ENCODE measurements at places on chromosomes 13 and 19.

GRCh38 chr13:44738463-44738862, 162.3 kb upstream of the TSC22D1 start:
- no peak for DNase-seq

DNA sequence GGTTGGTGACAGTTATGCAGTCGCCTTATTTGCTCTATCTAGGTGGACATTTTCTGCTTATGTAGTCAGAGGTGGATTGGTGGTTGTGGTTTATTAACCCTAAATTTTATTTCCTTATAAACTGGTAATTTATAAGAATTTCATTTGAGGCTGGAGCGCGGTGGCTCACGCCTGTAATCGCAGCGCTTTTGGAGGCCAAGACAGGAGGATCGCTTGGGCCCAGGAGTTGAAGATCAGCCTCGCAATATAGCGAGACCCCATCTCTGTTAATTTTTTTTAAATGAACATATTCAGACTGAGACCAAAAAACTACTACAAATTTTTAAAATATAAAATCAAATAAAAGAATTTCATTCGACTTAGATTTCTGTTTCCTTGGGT, 810 bp downstream of the ZNF627 start:
- no peak for DNase-seq

DNA sequence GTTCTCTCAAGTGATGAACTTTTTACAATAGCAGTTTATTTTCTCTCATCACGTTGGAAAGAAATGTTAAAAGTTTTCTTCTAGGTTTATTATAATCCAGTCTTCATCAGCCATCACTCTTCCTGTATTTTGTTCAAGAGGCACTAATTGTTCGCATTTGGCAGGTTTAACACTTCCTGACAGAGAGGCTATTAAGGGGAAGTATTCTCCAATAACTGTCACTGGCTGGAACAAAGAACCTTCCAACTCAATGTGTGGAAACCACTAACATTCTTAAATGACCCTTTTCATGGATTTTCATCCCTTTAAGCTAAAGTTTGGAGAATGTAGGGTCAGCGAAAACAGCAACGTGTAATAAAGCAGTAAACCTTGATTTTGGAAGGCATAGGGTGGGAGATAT, 145.1 kb downstream of the PCCA start:
- no peak for DNase-seq

GRCh38 chr19:33414667-33415605, 41.4 kb downstream of the CEBPG start:
- no peak for DNase-seq

- peak; percentile 9 for DNase-seq
Measured at GRCh38 chr19:5850743-5851293, 431 bp downstream of the FUT3 start.

- DNase-seq, result no peak
Measured at GRCh38 chr19:51375504-51376221, 3.2 kb upstream of the NKG7 start.

DNA sequence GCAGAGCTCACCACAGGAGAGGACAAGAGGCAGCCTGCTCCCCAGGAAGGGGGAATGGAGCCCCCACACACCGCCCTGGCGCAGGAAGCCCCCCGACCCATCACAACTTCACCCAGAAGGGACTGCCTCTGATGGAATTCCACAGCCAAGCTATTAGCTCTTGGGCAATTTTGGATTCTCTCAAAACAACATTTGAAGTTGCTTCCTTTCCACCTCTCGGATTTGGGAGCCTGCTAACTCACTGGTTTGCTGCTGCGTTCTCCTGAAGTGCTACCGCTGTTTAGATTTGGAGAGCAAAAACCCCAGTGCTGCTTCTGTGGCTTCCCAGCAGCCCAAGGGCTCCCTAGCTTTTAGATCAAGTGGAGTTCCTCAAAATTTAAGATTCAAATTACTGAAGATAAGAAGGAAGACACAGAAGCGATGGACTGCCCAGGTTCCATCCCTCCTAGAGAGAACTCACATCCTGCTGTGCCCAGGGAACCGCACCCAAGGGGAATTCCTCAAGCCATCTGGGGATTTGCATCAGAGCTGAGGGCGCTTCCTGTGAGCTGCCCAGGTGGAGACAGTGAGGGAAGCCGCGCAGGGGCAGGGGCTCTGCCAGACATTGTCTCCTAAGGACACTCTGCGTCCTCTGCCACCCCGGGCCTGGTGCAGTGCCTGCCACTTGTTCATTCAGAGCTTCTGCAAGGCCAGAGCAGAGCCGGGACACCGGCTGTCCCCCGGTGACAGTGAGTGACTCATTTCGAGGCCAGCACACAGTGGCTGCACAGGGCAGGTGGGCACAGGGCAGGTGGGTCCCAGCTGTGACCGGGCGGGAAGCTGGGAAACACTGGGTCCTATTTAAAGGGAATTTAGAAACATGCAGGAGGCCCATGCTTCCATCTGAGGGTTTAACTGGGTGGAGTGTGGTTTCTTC, 45.5 kb downstream of the COL4A1 start:
- no peak for DNase-seq

- no peak for DNase-seq
Measured at GRCh38 chr13:23811366-23812062, 77.7 kb downstream of the MIPEP start.

GRCh38 chr13:106617561-106617960, 49.6 kb upstream of the ARGLU1 start:
- DNase-seq, result no peak

DNA sequence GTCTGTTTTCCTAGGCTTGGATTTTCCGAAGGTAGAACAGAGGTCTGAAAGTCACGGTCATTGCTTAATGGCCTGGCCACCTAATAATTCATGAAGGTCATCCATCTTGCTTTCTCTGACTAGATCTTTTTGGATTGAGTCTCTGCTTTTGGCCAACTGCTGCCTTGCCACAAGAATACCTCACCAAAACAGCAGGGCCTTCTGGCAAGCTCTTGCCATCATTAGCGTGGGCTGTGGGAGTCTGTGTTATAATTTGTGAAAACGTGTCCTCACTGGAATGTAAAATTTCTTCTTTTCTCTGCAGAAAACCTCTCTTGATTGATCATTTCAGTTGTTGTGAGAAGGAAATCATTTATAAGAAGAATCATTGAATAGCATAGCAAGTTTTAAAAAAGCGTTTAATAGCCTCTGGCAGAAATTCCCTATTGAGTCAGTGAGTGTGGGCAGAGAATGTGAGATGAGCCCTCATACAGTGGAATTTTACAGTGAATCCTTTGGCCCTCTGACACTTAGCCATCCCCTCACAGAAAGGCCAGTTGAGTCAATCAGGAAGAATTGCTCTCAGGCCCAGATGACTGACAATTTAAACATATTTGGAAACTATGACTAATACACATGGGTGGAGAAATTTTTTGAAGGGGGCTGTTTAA, 43.2 kb upstream of the ERICH6B start:
- peak; percentile 9 for DNase-seq

DNA sequence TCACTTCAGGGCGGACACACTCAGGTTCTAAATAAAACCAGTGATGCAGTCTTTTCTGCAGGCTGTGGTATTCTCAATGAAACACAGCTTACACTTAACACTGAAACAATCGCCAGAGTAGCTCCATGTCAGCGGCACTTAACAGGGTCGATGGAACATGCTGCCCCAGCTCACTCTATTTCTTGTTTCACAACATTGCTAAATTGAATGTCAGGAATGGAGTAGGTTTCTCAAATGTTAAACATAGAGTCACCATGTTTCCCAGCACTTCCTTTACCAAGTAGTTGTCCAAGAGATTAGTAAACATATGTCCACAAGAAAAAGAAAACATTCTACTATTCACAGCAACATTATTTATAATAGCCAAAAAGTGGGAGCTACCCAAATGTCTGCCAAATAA, 306.9 kb downstream of the SLITRK6 start:
- no peak for DNase-seq

DNA sequence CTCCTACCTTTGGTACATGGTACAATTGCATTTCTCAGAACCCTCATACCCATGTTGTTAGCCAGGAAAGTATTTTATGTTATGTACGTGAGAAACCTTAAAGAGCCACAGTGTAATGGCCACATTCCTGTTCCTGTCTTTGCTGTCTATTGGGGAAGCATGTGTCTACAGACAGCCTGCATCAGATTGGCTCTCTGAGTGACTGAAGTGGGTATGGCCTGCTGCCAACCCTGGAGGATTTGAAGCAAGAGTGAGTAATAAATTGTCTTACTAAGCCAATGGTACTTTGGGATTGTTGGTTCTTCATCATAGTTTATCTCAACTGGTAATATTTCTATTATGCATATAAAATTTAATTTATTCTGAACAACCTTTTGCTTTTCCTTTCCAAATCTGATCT, 574.1 kb downstream of the LMO7 start:
- DNase-seq, result no peak

DNA sequence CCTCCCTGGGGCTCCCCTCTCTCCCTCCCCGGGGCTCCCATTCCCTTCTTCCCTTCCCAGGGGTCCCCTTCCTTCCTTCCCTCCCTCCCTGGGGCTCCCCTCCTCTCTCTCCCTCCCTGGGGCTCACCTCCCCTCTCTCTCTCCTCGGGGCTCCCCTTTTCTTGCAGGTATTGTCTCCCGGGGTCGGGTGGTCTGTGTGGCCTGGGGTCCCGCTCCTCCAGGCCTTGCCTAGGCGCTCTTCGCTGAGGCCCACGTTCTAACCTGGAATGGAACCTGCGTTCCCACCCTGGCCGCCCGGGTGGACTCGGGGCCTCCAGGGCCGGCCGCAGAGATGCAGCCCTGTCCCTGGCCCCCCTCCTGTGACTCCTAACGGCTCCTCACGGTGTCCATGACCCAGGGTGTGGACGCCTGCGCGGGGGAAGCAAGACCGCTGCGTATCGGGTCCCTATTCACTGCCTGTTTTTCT, 940 bp upstream of the DCUN1D2 start:
- no peak for DNase-seq

- no peak for DNase-seq
Measured at GRCh38 chr19:20925481-20925880, 2.4 kb downstream of the ZNF85 start.

DNA sequence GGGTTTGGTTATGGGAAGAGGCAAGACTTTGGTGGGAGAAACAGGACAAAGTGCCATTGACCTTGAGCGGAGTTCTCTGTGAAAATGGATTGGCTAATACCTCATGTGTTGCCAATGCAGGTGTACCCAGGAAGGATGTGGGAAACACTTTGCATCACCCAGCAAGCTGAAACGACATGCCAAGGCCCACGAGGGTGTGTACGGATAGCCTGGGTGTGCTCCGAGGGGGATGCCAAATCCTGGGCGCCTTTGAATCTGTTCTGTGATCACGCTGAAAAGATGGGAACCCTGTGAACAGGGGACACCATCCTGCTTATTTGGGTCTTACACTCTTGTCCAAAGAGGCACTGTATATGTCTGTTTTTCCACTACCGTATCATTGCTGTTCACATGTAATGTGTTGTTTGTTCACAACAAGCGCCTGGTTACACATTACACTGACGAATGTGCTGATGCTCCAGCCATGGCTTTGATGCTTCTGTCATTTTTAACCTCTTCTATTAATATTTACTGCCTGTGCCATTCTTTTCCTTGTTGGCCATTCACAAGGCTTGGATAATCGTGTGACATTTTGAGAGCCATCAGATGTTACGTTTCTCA, 8.3 kb downstream of the GTF3A start:
- no peak for DNase-seq

DNA sequence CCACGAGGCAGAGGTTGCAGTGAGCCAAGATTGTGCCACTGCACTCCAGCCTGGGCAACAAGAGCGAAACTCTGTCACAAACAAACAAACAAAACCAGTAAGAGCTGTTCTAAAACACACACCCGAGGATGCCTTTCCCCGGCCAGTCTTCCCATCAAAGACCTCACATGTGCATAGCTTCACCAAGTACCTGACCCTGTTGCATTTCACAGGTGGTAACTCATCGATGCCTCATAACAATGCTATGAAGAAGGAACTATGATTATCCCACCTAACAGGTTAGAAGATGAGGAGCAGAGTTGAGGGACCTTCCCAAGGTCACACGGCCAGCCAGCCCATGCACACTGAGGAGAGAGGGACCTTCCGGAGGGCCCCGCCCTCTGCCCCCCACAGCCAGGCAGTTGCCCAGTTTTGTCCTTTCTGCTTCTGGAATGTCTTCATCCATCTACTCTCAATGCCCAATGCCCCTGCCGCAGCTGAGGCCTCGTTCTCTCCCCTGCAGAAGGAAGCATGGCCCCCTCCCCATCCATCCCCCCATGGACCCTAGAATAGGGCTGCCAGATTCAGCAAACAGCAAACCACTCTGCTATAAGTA, 16.8 kb upstream of the LENG8 start:
- no peak for DNase-seq

DNA sequence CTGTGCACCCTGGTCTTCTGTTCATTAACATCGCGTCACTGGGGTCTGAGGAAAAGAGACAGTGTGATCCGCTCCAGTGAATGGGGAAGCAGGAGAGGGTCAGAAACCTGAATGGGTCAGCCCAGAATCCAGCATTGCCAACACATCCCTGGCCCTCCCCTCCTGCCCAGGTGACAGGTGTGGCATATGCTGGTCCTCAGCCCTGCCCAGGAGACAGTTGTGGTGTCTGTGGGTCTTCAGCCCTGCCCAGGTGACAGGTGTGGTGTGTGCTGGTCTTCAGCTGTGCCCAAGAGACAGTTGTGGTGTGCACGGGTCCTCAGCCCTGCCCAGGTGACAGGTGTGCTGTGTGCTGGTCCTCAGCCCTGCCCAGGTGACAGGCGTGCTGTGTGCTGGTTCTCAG, 8.0 kb downstream of the TFDP1 start:
- DNase-seq, result no peak

DNA sequence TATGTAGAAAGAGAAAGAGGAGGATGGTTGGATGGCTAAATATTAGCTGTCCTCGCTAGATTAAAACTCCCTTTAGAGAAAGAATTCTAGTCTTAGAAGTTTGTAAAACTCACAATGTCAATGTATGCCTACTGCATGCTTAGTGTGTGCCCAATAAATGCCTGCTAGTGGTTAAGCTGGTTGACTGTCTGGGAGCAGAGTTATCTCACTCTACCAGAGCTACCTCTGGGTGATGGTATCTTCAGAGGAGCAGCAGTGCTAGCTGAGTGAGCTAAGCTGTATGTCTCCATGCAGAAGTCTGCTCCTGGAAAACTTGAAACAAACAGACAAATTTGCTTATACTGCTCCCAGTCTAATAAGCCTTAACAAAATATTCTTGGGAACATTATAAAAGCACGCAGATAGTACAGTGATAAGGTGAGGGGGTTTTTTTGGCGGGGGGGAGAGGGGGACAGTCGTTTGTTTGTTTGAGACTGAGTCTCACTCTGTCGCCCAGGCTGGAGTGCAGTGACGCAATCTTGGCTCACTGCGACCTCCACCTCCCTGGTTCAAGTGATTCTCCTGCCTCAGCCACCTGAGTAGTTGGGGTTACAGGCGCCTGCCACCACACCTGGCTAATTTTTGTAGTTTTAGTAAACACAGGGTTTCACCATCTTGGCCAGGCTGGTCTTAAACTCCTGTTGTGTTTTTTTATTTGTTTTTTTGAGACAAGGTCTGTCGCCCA, 202.8 kb upstream of the TSC22D1 start:
- no peak for DNase-seq

- no peak for DNase-seq
Measured at GRCh38 chr19:732148-733069, 18.5 kb upstream of the MISP start.
